Breast epithelium (tissue), 4 donors: ENCODE measurements at places on chromosomes 5 and 9.

DNA sequence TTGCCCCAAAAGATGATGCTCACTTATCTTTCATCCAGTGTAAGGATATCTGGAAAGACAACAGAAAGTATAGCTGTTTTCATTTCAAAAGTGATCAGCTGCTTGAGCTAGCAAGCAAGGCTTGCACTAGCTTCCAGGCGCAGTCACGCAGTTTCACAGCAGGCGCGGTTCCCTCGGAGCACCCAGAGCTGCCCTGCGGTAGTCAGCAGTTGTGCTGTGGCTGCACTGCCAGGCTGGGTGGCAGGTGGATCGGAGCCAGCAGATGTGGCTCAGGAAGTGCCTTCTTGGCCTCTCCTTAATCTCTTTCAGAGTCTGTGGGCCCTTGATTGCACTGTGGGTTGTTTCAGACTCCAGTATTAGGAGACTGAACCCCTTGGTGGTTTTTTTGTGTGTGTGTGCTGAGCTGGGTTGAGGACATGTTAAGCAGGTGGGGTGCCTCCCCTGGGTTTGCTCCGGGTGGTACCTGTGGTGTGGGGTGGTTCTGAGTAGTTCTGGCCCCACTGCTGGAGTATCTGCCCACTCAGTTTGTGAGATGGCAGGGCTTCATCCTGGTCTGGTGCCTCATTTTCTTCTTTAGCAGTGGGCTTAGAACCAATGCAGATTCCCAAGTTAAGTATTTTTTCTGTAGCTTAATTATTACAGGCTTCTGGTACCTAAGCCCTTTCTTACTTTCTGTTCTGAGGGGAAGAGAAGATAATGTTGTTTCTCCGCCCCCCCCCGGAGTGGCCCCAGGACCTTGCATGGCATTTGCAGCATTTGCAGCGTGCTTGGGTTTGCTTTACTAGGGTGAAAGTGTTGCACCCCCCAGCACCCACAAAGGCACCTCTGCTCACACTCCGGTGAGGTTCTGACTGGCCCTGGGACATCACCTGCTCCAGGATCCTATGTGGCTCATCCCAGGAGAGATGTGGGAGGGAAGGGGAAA lies 16.4 kb downstream of the TENT4A start:
- no peak for DNase-seq

DNA sequence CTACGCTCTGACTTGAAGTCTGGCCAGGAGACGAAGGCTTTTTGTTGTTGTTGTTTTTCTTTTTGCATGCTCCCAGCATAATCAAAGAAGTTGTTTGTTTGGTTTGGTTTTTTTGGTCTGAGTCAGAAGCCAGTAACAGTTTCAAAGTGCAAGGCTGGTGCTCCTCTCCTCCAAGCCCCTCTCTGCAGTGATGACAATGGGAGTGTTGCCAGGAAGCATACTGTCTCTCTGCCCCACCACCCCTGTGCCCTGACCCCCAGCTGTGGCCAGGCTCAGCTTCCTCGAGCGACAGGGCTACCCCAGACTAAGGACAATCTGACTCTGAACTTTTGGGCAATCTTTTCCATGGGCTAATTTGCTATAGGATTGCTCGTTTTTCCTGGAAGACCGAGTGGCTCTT lies 173.8 kb upstream of the PITX1 start:
- DNase-seq, result peak; percentile 3

DNA sequence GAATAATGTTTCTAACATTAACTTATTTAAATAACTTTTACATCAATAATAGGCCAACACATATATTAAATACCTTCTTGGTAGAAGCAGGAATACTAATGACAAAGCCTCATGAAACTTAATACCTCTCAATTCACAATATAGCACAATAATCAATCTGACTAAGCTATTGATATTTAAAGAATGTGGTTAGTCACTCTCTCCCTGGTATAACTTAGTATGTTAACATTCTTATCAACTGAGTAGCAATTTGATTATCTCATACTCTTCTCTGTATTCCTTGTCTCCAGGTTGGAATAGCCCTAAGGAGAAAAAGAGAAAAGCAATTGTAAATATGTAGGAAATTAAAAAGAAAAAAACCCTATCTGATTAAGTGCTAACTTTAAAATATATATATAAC lies 4.9 kb upstream of the PGGT1B start:
- DNase-seq, result no peak

DNA sequence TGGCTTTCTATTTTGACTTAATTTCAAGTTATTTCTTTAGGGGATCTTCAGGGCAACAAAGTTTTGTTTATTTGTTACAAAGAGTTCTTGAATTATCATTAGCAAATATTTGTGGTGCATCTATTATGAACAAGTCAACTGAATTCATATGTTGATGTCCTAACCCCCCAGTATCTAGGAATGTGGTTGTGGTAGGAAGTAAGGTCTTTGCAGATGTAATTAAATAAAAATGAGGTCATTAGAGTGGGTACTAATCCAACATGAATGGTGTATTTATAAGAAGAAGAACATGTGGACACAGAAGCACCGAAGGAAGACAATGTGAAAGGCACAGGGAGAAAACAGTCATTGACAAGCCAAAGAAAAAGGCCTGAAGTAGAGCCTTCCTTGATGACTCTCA lies 474.0 kb upstream of the DAB2 start:
- no peak for DNase-seq

DNA sequence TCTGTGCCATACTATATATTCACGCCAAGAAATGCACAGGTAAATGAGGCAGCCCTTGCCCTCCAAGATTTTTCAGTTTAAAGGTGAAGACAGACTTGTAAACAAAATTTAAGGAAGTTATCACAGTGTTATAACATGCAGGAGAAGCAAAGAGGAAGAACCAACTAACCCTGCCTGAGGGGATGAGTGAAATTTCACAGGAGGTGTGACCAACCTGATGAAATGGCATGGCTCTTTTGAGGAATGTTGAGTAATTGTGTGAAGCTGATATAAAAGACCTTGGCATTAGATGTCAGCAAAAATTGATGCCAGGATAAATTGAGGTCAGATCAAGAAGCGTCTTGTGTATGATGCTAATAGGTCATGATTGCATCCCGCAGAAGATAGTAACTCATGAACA lies 86.5 kb downstream of the HCN1 start:
- no peak for DNase-seq

GRCh38 chr9:89528540-89528939 lies 30.6 kb upstream of the SEMA4D start:
- no peak for DNase-seq

- DNase-seq, result no peak
Measured at GRCh38 chr5:142881784-142882126, 111.6 kb downstream of the ARHGAP26 start.

- DNase-seq, result no peak
Measured at GRCh38 chr9:128298535-128299482, 22.7 kb downstream of the SWI5 start.

GRCh38 chr5:150221471-150221870 lies 31.6 kb downstream of the SLC6A7 start:
- no peak for DNase-seq

- peak; percentile 4 for DNase-seq
Measured at GRCh38 chr9:92992549-92992948, 45.2 kb downstream of the FGD3 start.

DNA sequence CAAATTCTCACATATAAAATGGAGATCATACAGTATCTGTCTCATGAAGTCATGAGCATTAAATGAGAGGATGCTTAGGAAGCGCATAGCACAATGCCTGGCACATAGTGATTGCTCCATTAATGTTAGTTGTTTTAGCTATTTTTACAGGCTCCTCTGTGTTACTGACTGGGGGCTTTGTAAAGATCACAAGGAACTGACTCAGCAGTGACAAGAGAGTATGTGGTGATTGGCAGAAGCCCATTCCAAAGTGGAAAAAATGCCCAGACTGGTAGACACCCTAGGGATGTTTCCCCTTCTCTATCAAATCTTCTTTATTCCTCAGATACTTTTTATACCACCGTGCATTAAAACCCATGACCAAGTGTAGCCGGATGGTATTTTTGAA lies 33.5 kb downstream of the ABLIM3 start:
- no peak for DNase-seq
